Stimulated activated CD8-positive, alpha-beta memory T cell treated with anti-CD3 and anti-CD28 coated beads, Interleukin-7, amount 100 ng/mL, for 1 hour (primary cell): ENCODE measurements at places on chromosomes 3 and 15.

DNA sequence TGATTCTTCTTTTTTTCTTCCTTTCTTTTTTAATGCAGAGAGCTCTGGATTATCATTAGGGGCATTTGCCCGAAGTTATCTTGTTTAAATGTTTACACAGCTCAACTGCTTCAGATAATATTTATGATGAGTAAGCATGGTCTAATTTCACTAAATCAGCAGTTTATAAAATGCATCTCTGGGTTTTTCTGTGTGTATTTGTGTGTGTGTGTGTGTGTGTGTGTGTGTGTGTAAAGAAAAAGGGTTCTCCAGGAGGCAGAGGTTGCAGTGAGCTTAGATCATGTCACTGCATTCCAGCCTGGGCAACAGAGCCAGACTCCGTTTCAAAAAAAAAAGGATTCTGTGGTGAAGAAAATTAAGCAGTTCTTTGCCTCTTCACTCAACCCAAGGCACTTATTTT, 25.9 kb upstream of the TNFSF10 start:
- no peak for DNase-seq

GRCh38 chr3:126958638-126959085, 24.3 kb upstream of the PLXNA1 start:
- DNase-seq = no peak

DNA sequence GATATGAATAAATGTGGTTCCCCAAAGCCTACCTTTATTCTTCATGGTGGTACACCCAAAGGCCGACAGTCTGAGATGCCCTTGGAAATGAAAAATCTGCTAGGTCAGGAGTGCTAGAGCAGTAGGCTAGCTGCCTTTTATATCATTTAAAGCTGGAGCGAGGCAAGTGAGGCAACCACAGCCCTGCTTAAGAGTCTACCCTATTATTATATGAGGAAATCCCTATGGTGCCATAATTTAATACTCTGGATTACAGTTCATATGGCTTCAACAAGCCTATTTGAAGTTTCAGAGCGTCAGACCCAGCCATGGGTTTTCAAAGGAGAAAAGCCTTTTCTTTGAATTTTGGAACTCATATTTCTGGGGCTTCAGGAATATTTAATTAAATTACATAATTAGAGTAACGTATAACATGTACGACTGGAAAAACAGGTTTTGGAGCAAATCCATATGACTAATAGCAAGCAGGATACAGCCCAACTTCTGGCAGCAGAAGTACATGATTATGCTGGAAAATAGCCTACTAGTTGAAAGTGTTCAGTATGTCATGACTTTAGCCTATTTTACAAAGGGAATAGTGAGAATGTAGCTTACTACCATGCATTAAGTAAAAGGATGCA, 18.0 kb upstream of the SLTM start:
- no peak for DNase-seq

- DNase-seq = no peak
Observed at GRCh38 chr15:90365414-90366055, 13.5 kb downstream of the ZNF774 start.

GRCh38 chr3:11367143-11367693, 95.0 kb downstream of the ATG7 start:
- no peak for DNase-seq

DNA sequence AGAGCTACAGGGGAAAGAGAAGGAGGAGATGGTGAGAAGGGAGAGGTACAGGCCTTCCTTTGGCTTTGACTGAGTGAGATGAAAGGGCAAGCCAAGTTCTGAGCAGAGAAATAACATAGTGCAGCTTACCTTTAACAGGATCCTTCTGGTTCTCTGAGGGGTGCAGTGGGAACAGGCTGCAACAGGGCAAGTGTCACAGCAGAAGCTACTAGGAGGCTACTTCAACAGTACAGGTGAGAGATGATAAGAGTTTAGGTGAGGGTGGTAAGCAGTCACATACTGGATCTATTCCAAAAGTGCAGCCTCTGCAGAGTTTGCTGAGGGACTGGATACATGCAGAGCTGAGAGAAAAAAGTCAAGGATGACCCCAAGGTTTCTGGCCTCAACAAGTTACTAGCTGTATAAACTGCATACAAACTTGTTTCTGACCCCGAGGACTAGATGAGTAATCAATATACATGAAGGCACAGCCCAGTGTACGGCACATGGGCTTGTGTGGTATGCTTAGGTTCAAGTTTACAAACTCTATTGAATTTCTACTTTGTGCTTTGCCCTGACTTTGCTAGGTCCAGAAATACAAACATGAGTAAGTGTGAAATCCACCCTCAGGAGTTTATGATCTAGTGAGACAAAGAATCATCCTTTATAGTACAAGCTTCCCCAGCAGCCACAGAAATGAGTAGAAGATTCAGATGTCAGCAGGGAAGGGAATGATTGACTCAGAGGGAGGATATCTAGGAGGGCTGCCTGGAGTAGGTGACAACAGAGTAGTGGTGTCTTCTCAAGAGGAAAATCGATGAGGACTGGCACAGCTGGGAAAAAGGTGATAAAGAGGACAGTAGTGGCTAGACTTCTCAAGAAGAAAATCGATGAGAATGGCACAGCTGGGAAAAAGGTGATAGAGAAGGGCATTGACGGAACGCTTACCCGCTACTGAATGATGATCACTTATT, 78.2 kb upstream of the TJP1 start:
- no peak for DNase-seq

GRCh38 chr3:194654443-194654842, 17.5 kb downstream of the LSG1 start:
- no peak for DNase-seq

DNA sequence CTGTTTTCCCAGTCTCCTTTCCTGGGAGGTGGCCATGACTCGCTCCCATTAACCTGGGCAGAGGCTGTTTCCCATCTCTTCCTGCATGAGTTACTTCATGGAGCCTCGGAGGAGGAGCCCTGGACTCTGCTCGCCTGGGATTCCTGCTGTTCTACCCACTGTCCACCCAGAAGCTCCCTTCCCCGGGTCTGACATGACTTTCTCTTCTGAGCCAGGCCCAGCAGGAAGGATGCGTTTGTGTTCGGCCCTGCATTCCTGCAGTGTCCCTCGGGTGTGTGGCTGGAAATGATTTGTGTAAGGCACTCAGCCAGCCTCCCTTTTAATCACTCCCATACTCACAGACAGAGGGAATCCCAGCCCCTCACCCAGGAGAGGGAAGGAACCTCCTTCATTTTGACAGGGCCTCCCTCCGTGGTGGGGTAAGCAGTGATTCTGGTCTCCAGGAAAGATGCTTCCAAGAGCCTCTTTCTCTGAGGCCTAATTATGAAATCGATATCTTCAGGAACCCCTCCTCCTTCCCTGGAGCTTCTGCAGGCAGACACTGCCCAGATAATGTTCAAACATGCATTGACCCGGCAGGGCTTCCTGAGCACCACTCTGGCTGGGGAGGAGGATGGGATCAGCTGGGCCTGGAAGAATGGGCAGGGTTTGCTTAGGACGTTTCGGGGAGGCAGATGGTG, 41.6 kb upstream of the DLG1 start:
- DNase-seq = no peak

DNA sequence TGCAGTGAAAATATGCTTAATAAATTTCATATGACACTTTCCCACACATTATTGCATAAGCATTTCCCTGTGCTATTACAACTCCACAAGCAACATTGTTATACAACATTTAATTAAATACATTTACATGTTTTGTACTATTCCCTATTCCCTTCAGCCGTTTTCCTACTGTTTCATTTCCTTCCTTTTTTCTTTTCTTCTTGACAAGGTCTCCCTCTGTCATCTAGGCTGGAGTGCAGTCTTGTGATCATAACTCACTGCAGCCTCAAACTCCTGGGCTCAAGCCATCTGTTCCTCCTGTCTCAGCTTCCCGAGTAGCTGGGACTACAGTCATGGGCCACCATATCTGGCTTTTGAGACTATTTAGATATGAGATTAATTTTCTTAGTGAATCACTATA, 254.7 kb downstream of the NFKBIZ start:
- no peak for DNase-seq

GRCh38 chr3:22977042-22977441, 226.1 kb upstream of the UBE2E2 start:
- no peak for DNase-seq

GRCh38 chr15:60758961-60759729, 280.2 kb upstream of the ICE2 start:
- no peak for DNase-seq

DNA sequence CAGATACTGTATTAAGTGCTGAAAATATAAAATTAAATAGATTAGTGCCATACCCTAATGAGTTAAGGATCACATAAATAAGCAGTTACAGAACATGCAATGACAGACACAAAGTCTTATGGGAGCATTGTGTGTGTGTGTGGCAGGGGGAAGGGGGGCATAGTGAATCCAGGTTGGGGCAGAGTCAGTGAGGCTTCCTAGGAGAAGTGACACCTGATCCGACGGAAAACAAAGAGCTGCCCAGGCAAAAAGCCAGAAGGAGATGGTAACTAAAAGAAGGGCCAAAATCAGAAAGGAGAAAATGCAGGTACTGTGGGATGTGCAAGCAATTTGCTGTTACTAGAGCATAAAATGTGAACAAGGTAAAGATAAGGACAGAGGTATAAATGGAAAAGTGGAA, 80.1 kb upstream of the CHRM5 start:
- no peak for DNase-seq

- DNase-seq = no peak
Observed at GRCh38 chr3:163919154-163919553, 1159.1 kb downstream of the SI start.

DNA sequence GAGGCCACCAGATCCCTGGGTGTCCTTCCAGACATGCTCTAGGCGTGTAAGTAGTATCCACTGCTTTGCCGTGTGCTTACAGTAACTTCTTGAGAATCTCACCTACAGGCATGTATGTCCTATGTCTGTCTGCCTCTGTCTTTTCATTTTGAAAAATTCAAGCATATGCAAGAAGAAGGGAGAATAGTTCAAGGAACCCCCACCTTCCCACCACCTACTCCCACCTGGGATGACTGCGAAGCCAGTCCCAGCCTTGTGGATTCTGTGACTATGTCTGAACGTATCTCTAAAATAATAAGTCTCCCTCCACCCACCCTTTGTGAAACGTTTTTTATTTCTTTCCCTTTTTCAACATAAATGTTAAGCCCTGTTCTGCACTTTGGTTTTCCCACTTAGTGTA, 15.0 kb downstream of the CHST13 start:
- no peak for DNase-seq

- DNase-seq = no peak
Observed at GRCh38 chr3:44359146-44359751, 20.7 kb downstream of the TCAIM start.

DNA sequence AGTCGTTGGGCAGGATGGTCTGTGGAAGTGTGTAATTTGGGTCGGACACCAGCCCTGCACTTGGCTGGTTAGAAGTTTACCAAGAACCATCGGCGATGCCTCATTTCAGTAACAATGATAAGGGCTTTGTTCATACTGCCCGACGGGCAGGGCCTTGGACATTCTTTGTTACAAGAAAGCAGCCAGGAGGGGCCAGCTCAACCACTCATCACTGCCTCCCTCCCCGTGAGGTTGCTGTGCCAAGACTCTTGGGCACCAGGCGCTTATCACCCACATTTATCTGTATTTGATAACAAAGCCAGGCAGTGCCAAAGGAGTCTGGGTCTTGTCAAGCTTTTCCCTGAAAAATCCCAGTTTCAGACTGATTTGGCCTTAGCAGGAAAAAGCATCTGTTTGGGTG, 235.0 kb downstream of the ADAMTS17 start:
- no peak for DNase-seq

- no peak for DNase-seq
Observed at GRCh38 chr3:16101295-16102186, 72.9 kb upstream of the GALNT15 start.

DNA sequence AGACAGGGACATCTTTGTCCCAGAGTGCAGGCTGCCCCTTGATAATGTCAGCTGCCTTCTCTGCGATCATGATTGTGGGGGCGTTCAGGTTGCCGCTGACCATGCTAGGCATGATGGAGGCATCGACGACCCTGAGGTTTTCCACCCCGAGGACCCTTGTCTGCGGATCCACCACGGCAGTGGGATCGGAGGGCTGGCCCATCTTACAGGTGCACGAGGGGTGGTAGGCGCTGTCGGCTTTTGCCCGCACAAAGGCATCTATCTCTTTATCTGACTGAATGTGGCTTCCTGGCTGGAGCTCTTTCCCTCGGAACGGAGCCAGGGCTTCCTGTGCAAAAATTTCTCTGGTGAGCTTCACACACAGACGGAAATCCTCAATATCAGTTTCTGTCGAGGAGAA, 28.4 kb downstream of the CHDH start:
- DNase-seq = no peak

DNA sequence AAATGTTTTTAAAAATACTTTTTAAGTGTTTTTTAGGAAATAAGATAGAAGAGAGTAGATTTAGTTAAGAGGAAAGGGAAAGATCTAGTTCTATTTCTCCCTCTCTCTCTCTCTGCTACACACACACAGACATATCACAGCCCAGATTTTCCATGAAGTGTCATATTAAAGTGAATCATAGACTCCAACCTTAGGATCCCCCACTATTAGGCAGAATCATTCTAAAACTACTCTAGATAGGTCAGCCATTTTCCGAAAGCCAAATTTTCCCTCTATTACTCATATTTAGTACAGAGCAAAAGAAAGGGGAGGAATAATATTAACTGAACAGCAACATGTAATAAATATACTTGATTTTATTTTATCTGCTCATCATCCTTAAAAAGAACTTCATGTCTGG, 45.1 kb upstream of the RSL24D1 start:
- no peak for DNase-seq

GRCh38 chr15:65653341-65653740, 31.6 kb downstream of the SLC24A1 start:
- no peak for DNase-seq

GRCh38 chr3:150469931-150470740, 62.0 kb downstream of the TSC22D2 start:
- DNase-seq = no peak

- DNase-seq = no peak
Observed at GRCh38 chr3:32216172-32216783, 22.2 kb upstream of the CMTM8 start.

DNA sequence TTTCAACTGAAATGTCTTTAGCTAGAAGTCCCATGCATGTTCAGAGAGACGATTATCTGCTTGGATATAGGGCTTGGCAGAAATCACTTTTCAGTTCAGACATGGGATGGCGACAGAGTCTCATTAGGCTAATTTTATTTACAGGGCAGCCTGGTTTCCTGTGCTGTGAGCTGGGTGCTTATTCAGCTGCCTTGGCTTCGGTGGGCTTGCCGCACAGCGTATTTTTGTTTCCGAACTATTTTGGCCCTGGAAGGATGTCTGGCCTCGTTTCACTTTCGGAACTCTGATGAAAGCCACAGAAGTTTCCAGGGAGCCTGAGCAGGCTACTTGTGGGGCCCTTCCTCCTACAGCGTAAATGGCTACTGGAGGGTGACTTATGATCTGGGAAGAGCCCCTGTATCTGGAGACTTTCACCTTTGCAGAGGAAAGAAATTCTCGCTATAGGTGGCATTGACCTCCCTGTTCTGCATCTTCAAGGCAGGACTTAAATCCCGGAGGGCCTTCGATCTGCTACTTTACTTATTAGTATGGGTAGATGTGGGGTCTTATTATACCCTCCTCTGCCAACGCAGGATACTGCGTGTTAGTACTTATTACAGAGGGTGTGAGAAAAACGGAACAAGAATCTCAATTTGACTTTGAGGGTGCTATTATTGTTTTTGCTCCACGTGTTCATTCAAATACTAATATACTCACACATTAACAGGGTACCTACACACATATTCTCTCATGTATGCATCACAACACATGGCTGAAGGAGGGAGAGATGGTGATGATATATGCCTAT, 364.0 kb upstream of the RBMS3 start:
- DNase-seq = no peak
